Substantia nigra (tissue), 51 donors: ENCODE measurements at places on chromosomes 5 and 9.

GRCh38 chr9:134291452-134291881 lies 34.8 kb upstream of the RXRA start:
- no peak for DNase-seq

- DNase-seq = no peak
Observed at GRCh38 chr5:38479315-38479904, 77.0 kb downstream of the LIFR start.

GRCh38 chr9:134306636-134307600 lies 19.3 kb upstream of the RXRA start:
- no peak for DNase-seq

- DNase-seq = no peak
Observed at GRCh38 chr9:116720111-116720510, 33.0 kb downstream of the TRIM32 start.

DNA sequence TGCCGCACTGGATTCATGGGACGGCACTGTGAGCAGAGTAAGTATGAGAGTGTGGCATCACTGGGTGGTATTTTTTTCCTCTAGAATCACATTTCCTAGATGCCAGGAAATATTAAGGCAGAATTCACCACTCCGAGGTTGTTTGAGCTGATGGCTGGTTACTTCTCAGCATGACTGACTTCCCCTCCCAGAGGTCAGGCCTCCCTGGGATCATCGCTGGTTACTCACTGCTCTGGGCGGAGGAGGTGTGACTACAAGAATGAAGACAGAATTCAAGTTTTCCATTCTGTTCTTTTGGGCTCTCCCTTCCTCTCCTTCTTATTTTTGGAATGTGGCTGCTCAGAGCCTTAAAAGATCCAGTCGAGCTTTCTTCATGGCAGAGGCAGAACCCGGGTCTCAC lies 76.6 kb upstream of the PRRC1 start:
- DNase-seq = no peak

- no peak for DNase-seq
Observed at GRCh38 chr9:20636888-20637440, 14.7 kb upstream of the MLLT3 start.

DNA sequence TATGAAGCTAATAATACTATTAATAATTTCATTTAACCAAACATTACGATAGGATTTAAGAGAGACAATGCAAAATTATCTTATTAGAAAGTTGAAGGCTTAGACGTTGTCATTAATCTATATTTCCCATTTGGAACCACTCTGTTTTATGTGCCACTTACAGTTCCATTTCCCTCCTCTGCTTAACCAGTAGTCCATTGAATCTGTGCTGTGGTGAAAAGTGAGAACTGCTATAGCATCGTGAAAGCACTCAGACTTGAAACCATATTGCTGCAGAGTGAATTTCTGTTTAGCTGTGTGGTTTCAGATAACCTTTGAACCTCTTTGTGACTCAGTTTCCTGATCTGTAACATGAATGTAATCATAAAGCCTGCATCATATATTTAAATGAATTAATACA lies 2304.5 kb downstream of the MAT2B start:
- no peak for DNase-seq

- DNase-seq = no peak
Observed at GRCh38 chr9:32344551-32345182, 39.8 kb upstream of the ACO1 start.

DNA sequence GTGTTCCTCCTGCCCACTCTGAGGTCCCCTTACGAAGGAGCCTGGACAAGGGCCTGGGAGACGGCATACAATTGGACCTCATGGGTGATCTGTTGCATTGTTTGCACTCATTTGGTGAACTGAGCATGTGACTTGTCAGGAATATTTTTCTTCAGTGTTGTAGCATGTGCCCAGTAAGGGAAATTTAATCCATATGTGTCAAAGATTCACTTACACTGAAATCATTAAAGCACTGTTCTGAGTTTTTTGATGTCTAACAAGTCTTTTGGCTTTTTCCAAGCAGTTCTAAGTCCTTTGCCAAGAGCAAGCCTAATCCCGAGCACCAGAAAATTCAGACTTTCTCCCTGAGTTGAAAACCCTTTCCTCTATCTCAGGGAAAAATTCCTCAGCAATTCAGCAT lies 61.6 kb upstream of the RPS23 start:
- no peak for DNase-seq

- no peak for DNase-seq
Observed at GRCh38 chr9:106861640-106862109, 1.3 kb upstream of the ZNF462 start.

GRCh38 chr9:2169035-2169434 lies 153.9 kb downstream of the SMARCA2 start:
- no peak for DNase-seq

DNA sequence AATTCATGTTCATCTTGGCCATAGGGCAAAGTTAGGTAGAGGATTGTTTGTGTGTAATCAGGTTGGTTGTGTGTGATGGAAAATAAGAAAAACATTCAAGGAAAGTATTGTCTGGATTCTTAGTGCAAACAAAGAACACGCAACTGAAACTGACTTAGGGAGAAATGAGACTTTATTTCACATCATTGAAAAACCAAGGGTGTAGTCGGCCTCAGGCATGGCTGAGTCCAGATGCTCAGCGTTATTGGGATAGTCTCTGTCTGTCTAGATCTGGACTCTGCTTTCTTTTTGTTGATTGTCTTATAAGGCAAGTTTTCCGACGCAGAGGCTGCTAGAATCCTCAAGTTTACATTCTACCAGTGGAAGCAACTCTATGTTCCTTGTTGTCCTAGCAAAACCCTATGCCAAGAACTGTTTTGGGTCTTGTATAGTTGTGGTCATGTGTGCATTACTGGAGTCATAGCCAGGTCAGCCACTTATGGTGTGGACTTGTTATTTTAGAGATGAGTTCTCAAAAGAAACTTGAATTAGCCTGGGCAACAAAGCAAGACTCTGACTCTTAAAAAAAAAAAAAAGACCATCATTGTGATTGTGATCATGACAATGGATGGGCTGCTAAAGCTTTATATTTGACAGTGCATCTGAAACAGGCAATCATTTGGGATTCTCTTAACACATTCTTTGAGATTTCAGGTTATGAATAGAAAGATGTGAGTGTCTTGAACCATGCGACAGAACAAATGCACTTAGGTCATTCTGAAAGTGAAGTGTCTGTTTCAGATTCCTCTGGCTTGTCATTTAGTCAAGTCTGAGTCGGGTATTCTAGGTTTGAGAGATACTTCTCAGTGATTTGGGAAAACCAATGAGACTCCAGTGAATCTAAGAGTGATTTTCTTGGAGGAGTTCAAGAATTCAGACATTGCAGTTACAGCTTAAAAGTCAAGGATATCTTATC lies 82.6 kb downstream of the DOCK2 start:
- no peak for DNase-seq

DNA sequence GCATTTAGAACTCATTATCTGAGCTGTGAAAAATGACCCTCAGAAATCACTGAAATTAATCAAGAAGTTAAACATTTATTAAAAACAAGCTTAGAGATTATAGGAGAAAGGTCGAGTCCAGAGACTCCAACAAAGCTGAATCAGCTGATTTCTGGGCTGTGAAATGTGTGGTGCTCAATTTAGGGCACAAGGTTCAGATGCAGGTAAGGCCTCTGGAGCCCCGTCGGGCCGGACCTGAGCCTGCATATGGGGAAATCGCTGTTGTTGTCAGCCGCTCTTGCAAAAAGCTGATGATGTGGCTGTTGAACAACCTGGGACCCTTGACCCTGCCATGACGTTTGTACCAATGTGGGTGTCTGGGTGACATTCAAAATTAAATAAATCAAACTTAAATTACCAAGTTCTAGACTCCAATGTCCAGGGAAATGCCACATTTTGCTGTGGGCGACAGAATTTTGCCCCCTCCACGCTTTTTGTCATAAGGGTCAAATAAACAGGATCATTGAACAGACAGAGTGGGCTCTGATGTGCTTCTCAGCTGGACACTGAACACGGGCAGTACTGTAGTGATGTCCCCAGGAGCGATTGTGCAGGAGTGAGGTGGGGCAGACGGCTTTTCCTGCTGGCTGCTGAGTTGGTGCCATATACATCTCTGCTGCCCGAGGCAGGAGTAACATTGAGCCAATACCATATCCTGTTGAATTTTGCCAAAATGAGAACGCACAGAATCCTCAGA lies 27.2 kb upstream of the FBP1 start:
- DNase-seq = no peak

DNA sequence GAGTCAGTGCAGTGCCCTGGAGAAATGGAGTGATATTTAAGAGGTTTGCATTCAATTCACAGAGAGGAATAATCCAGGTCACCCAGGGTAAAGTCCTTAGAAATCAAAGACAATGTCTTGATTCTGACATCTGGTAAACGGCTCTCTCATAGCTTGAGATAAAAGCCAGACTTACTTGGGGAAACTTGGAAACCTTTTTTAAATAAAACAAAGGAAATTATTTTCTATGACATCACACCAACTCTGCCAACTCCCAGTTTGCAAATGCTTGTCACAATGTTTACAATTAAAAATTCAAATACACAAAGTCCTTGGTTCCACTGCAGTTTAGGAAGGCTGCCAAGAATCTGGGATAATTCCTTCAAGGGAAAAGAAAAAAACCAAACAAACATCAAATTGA lies 255.1 kb upstream of the NREP start:
- no peak for DNase-seq

- peak; percentile 71 for DNase-seq
Observed at GRCh38 chr9:121326130-121326838, 43.8 kb downstream of the STOM start.

- no peak for DNase-seq
Observed at GRCh38 chr5:169350759-169351240, 49.9 kb upstream of the SLIT3 start.

GRCh38 chr5:115050866-115051265 lies 118.8 kb downstream of the TRIM36 start:
- no peak for DNase-seq

DNA sequence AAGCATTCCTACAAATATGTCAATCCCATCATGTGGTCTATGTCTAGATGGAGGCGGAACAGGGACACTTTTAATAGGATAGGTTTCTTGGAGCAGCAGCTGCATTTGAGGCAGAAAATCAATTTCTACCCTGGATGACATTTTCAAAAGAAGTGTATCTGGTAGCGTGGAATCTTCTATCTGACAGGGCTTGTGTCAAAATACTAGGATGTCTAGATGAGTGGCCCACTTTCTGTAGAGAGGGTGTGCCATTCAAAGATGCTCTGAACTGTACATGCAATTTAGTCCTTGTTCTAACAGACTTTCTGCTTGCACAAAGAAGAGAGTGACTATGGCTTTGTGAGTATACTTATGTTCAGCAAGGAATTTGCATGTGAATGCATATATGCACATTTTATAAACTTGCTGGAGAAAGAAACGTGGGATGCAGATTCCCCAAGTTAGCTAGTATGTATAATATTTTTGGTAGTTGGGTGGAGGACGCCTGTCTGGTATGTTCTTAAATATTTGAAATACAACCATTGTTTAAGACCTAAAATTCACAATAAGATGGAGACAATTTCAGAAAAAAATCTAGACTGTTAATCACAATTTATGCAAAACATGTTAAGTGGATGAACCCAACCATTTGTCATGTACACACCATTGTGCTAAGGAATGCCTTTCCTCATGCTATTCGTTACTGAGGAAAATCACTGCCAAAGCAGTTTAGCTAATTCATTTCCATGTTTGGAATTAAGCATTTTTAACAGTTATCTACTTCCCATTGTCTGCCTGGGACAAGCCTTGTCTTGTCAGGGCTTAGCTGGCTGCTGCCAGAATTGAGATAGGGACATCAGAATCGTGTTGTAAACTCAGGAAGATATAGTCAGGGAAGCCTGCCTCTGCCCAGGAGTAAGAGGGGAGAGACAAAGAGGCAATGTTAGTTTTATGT lies 129.1 kb upstream of the MEF2C start:
- no peak for DNase-seq

DNA sequence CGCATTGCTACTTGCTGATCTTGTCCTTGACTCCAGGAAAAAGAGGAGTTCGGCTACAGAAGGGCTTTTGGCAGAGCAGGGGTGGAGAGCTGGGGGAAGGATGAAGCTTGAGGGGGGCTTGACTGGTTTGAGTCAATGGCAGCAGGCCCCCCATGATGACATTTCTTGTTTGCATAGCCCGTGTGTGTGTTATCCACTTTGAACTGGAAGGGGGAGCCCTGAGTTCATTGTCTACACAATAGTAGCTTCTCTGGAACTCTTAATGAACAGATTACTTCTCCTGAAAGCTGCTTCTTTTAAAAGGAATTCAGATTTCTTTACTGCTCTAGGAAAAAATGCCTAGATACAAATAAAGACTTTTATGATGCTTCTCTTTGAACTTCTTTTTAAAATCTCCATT lies 2.3 kb downstream of the IFNB1 start:
- DNase-seq = no peak

GRCh38 chr5:156892223-156892622 lies 42.1 kb downstream of the PPP1R2B start:
- DNase-seq = no peak

DNA sequence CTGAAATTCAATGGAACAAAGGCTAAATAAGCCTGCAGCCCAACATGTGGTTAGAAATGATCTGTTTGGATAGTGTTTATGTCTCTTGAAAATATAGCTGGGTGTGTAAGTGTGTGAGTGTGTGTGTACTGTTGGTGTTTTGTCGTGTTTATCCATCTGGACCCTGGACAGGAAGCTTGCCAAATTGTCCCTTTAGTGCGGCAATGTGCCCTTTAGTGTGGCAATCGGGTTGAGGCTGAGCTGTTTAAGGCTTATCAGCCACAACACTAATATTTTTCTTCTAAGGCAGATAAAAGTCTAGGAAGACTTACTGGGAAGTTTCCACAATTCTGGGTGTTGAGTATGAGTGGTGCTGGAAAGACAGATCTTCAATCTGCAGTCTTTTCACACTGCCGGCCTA lies 180.2 kb downstream of the YTHDC2 start:
- DNase-seq = no peak

GRCh38 chr9:112331674-112331952 lies 1.8 kb downstream of the PTBP3 start:
- DNase-seq = no peak

GRCh38 chr9:26292943-26293342 lies 599.7 kb downstream of the CAAP1 start:
- no peak for DNase-seq

DNA sequence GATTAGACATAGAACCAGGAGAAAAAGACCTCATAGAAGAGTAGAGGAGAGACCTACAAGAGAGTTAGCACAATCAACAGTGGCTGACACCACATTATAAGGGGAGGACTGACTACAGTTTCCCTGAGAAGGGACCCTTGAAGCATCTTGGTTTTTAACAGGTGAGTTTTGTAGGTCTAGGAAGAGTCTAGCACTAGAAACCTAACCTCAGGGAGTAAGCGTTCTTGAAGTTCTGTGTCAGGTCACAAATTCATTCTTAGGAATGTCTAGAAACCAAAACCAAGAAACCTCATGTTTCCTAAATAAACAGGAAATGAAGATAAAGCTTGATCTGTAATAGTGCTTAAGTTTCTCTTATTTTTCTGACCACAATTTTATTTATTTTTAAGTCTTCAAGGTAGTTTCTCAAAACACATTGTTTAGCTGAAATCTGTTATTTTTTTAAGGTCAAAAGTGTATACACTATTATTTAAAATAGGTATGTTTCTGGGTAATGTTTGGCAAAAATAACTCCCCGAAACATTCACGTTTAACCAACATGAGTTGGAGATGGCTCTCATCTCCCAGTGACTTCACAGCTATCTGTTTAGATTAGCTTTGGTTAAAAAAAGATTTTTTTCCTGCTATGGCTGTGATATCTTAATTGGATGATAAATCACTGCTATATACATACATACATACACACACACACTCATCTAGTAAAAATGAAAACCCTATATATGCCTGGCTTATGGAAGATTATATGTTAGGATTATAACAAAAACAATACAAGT lies 37.1 kb downstream of the MAP3K1 start:
- no peak for DNase-seq
